Natural killer cell (primary cell): ENCODE measurements at places on chromosomes 7 and 10. TPM values are rescaled to one million over a fixed set of nuclear protein-coding genes. Genes with fewer than 3 reads are reported as not detected.

The BRI3 gene
- 90.0 TPM for total RNA-seq

DNA sequence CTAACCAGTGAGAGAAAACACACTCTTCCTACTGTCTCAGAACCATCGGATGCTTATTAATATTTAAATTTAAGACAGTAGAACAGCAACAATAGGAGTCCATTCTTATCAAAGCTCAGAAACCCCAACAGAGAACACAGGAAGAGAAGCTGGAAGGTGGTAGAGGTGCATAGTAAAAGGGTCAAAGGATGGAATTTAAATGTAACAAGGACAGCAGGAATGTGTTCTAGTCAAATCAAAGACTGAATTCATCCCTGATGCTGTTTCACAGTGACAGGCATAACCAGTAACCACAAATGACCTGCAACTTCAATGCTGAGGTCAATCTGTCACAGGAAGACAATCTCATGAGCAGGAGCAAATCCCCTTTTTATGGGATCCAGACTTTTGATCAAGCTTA is 1259.7 kb downstream of the XPNPEP1 start:
- no peak for DNase-seq

- no peak for DNase-seq
These were observed 569.6 kb downstream of the LRMDA start for GRCh38 chr10:76001019-76001418.

GRCh38 chr7:36076074-36076473 is 77.0 kb upstream of the EEPD1 start:
- no peak for DNase-seq

GRCh38 chr10:95837356-95837776 is 70.4 kb upstream of the CC2D2B start:
- no peak for DNase-seq

GRCh38 chr7:76129366-76129765 is 72.3 kb upstream of the SRRM3 start:
- DNase-seq, result no peak
